ENCODE measurements at places on chromosomes 16 and 17.

- DNase-seq: no peak
Observed at GRCh38 chr16:23535901-23536300, 21.2 kb downstream of the EARS2 start.

- DNase-seq: no peak
Observed at GRCh38 chr17:80751070-80751945, 206.7 kb downstream of the RPTOR start.

DNA sequence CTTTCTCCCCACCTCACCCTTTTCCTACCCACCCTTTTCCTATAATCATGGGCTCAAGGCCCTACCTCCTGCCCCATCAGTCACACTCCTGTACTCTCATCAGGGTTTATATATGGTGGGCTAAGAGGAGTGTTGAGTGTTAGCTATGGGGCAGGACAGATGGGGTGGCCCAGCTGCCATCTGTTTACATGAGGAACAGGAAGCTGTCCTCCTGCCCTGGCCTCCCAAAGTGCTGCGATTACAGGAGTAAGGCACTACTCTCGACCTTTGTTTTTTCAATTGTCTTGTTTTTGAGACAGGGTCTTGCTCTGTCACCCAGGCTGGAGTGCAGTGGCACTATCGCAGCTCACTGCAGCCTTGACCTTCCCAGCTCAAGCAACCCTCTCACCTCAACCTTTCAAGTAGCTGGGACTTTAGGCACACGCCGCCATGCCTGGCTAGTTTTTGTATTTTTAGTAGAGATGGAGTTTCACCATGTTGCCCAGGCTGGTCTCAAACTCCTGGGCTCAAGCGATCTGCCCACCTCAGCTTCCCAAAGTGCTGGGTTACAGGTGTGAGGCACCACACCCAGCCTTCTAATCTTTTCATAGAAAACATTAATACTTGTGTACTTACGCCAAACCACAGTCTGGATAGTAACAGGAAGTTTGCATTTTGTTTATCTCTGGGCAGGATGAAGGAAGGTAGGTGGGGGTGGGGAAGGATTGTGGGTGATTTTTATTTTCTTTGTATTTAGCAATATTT, 1.6 kb downstream of the TRADD start:
- DNase-seq: no peak

DNA sequence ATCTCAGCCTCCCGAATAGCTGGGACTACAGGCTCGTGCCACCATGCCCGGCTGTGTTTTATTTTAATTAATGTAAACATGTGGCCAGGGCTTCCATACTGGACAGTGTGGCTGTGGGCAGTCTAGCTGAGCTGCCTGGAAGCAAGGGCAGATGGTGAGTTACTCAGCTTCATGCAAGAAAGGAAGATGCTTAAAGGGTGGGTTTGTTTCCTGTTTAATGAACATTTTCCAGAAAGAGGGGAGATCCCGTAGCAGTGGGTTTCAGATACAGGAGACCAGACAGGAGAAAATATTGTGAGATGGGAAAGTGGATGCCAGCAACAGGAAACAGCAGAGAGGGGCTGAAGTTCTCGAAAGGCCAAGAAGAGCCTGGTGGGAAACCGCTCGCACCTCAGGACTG, 7.3 kb downstream of the MAPK8IP3 start:
- DNase-seq: no peak

DNA sequence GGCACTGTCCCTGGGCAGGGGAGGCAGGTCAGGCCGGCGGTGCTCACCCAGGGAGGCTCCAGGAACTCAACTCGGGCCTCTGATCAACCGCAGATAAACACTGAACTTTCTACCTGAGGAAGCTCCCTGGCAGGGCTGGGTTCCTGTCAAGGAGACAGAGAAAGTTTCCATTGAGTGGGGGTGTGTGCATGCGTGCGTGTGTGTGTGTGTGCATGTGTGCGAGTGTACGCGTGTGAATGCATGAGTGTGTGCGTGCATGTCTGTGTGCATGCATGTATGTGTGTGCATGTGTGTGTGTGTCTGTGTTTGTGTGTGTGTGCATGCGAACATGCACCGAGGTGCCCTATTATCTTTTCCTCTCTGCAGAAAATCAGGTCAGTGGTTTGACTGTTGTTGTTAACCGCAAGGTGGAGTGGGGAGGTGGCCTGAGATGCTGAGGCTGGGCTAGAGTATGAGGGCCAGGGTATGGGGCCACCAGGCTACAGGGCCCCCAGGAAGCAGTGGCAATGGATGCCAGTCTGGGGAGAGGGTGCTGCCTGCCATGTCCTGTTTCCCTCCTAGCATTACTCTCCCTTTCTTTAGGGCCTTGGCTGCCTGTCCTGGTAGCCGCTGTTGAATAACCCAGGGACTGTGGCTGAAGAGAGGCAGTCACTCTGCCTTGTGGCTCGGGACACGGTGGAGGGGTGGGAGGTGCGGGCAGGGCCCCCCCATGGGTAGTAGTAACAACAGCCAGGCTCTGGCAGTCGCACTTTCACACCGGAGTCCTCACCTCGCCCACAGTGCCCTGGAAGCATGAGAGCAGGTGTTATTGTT, 24.0 kb downstream of the CCR7 start:
- no peak for DNase-seq

DNA sequence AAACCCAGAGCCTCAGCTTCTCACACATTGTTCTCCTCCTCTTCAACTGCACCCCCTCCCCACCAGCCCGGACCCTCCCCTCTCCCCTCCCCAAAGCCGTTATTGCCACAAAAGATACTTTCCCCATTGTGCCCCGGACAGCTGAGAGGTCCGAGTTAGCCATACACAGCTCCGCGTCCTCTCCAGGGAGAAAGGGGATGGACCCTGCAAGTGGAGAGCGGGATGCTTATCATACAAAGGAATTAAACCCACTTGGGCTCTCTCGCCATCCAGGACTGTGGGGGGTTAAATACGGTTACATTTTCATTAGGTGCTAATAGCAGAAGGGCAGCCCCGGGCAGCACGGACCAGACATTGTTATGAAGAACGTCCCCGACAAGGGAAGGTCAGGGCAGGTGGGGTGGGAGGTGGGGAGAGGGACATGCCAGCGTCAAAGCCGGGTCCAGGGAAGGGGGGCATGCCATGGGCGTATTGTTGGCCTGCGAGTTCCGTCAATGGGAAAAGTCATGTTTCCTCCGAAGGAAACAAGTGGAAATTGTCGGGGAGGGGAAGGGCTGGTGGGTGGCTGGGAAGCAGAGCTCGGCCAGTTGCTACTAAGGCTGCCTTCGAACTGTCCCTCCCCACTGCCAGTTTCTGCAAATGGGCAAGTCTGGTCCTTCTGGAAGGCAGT, 99.1 kb downstream of the SOX9 start:
- DNase-seq: no peak
